ENCODE measurements at places on chromosomes 5 and 9. TPM values are rescaled to one million over a fixed set of nuclear protein-coding genes. Genes with fewer than 3 reads are reported as not detected.
A peak's percentile ranks its signal among the peaks of the same experiment; 100 is the strongest.

REEP2 gene
- 3.2 TPM for total RNA-seq

FGFR4 gene
- 121 TPM for total RNA-seq

COL27A1 gene
- total RNA-seq, result 47.0 TPM

PHF19 gene
- total RNA-seq, result 34.8 TPM

FBP1 gene
- 24.0 TPM for total RNA-seq

FBP2 gene
- total RNA-seq, result not detected

LAMC3 gene
- total RNA-seq, result 12.4 TPM

RFESD gene
- 3.6 TPM for total RNA-seq

TRIM23 gene
- total RNA-seq, result 11.7 TPM

GRCh38 chr9:136578915-136579649 lies 33.2 kb upstream of the NOTCH1 start:
- no peaks in the 10 kb centered on the region for H3K27me3 ChIP-seq
- no peak overlapping the region for H3K4me3 ChIP-seq
- no peaks in the 10 kb centered on the region for H3K4me1 ChIP-seq
- no peaks in the 10 kb centered on the region for H3K36me3 ChIP-seq

DNA sequence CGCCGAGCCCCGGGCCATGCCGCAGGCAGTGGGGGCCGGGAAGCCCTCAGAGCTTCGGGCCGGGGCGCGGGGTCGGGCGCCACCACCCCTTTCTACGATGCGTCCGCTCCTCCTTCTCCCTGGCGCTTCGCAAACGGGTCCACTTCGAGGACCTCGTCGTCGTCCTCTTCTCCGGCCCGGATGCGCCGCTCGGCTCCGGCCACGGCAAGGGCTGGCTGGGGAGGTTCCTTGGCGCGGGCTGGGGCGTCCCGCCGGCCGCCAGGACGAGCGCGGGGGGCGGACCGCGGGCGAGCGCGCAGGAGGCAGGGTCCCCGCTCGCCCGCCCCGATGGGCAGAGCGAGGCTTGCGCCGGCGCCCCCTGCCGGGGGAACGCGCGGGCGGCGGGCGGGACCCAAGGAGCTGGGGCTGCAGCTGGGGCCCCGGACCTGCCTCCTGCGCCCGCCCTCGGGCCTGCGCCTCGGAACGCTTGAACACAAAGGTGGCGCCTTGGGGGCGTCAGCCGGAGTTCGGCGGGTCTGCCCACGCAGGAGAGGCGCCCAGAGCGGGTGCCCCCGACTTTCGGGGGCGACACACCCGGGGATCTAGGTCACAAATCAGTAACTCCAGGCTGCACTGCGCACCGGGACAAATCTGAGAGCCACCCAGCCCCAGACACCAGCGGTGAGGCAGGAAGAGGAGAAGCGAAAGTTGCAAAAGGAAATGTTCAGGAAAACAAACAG lies at the start of gene ROR2:
TSS of gene ROR2 (minus strand) at position 283 of the 719 bp plus-strand sequence.
- no peaks in the 10 kb centered on the region for H3K36me3 ChIP-seq
- no peaks in the 10 kb centered on the region for H3K27me3 ChIP-seq
- peak within 1 kb of the TSS; percentile 97 for H3K4me3 ChIP-seq
- H3K4me1 ChIP-seq, result peaks cover 39% of the 10 kb centered on the region

DNA sequence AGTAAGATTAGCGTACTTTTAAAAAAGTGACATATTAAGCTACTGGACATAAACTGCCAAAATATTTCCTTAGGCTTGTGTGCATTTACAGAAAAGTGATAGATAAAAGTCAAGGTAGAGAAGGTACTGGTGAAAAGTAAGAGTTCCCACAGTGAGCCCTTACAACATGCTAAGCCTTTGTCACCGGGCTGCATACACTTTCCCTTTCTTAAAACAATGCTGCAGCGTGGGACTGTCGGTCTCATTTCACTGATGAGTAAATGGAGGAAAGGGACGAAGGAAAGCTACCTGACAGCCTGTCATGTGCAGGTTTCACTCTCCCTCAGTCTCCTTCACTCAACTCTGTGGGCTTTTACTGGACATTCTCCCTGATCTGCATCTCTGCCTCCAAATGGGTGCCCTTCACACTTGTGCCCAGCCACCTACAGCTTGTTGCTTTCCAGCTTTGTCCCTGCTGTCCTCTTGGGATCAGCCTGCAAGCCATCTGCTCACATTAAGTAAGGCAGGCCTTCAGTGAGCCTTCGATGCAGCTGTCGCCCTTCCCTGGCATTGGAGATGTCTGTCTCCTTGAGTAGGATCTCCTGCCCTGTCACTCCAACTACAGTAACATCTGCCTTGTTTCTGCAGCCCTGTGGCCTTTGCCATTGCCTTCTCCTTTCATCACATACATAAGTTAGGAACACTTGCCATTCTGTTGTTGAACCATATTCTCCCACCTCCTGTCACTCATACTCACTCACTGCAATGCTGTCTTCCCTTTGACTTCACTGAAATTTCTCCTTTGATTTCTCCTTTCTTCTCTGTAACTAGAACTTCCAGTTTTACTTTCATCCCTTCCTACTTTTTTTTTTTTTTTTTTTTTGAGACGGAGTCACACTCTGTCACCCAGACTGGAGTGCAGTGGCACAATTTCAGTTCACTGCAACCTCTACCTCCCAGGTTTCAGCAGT lies 9.3 kb upstream of the ROPN1L start:
- no peaks in the 10 kb centered on the region for H3K36me3 ChIP-seq
- H3K27ac ChIP-seq, result peak overlapping the region; percentile 13
- no peak for DNase-seq
- no peaks in the 10 kb centered on the region for H3K4me1 ChIP-seq

- peak overlapping the region; percentile 57 for H3K27ac ChIP-seq
- no peak overlapping the region for H3K4me3 ChIP-seq
- H3K36me3 ChIP-seq, result no peaks in the 10 kb centered on the region
Observed at GRCh38 chr5:143837306-143837848, 25.4 kb downstream of the HMHB1 start.

GRCh38 chr5:410911-411517 lies 32.0 kb upstream of the EXOC3 start:
- H3K27ac ChIP-seq, result no peak overlapping the region
- peaks cover 27% of the 10 kb centered on the region for H3K4me1 ChIP-seq
- no peak for DNase-seq
- no peak overlapping the region for H3K4me3 ChIP-seq
- H3K36me3 ChIP-seq, result no peaks in the 10 kb centered on the region

DNA sequence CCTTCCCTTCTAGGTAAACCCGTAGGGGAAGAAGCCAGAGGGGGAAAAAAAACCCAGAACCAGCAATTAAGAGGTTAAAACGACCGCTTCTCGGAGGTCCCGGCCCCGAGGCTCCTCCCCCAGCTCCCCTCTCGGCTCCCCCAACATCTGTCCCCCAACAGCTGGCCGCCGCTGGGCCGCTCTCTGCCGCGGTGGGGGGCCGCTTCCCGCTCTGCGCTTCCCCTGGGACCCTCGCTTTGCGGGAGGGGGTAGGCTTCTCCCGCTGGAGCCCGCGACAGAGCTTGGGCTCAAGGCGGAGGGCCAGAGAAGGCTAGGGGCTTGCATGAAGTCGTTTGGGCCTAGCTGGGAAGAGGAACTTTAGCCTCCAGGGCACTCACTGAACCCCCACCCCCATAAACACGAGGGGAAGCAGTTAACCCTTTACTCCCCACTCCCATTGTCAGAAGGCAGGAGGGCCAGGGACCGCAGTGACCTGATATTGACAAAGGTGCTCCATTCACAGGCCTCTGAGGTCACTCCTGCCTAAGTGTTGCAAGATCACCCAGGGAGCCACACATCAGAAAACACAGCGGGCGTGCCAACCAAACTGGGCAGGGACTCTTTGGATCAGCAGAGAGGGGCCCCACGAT lies 7.5 kb downstream of the LHX6 start:
- H3K4me1 ChIP-seq, result peaks cover 18% of the 10 kb centered on the region
- DNase-seq, result no peak
- H3K36me3 ChIP-seq, result no peaks in the 10 kb centered on the region
- H3K27ac ChIP-seq, result no peak overlapping the region

DNA sequence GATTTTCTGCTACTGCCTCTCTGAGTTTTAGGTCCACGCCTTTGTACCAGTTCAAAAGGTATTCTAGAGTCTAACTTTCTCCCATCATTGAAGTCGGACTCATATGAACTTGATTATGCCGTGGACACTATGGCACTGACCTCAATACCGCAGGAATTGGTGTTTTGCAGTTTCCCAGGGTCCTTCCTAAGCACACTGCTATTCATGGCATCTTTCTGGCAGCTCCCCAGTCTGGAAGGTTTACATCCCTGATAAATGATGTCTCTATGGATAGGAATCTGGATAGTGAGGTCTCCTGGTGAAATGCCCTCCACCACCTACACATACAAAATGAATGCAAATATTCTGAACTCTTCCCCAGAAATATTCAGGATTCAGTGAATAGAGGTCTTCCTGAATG lies 422.2 kb downstream of the CTNND2 start:
- H3K27me3 ChIP-seq, result no peaks in the 10 kb centered on the region
- DNase-seq, result no peak
- no peak overlapping the region for H3K27ac ChIP-seq
- no peak overlapping the region for H3K4me3 ChIP-seq
- H3K36me3 ChIP-seq, result no peaks in the 10 kb centered on the region
- H3K4me1 ChIP-seq, result no peaks in the 10 kb centered on the region

DNA sequence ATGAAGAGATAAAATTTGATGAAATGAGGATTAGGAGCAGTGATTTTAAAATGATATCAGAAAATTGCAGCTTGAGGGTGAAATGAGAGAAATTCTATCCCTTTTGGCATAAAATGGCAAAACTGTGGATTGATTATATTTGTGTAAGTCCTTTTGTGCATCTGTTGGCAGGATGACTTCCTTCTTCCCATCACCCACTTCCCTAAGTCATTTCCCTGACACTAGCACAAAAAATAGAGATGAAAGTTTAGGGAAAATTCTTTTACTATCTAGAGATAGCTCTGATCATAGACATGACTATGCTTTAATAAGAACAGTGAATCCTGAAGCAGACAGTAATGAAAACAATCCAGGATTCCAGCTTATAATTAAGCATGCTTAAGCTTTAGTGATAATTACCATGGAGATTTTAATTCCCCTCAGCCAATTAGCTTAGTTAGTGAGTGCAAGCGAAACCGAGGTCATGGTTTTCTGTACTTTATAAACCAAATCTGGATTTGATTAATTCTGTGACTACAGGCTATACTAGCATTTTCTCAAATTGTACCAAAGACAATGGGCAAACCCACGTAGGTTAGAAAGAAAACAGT lies 163.6 kb upstream of the TARS1 start:
- no peak for DNase-seq
- H3K27ac ChIP-seq, result no peak overlapping the region
- H3K36me3 ChIP-seq, result no peaks in the 10 kb centered on the region

GRCh38 chr5:59569608-59570334 lies 323.8 kb downstream of the PDE4D start:
- H3K36me3 ChIP-seq, result no peaks in the 10 kb centered on the region
- H3K4me3 ChIP-seq, result no peak overlapping the region
- no peaks in the 10 kb centered on the region for H3K27me3 ChIP-seq
- no peaks in the 10 kb centered on the region for H3K4me1 ChIP-seq
- no peak overlapping the region for H3K27ac ChIP-seq

DNA sequence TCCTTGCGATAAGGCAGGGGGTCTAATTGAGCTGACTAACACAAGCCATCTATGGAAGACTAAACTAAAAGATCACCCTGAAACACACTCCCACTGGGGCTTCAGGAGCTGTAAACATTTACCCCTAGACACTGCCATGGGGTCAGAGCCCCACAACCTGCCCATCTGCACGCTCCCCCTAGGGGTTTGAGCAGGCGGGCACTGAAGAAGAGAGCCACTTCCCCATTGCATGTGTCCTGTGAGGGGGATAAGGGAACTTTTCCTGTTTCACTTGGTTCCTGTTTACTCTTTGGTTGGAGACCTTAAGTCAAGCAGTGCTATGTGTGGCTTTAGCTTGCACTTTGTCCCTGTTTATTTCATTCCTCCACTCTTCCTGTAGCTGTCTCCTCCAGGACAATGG lies 1929.5 kb upstream of the CDH9 start:
- H3K27ac ChIP-seq, result no peak overlapping the region
- H3K4me3 ChIP-seq, result no peak overlapping the region
- no peak for DNase-seq
- no peaks in the 10 kb centered on the region for H3K4me1 ChIP-seq
- no peaks in the 10 kb centered on the region for H3K36me3 ChIP-seq

- H3K4me1 ChIP-seq, result peaks cover 23% of the 10 kb centered on the region
- DNase-seq, result no peak
- H3K27me3 ChIP-seq, result no peaks in the 10 kb centered on the region
- H3K27ac ChIP-seq, result peak overlapping the region; percentile 13
Observed at GRCh38 chr5:154791535-154791934, 36.4 kb downstream of the LARP1 start.

GRCh38 chr5:138230981-138231589 lies 18.0 kb upstream of the CDC23 start:
- peak overlapping the region; percentile 47 for H3K27ac ChIP-seq
- no peaks in the 10 kb centered on the region for H3K36me3 ChIP-seq
- H3K4me3 ChIP-seq, result no peak overlapping the region
- H3K4me1 ChIP-seq, result peaks cover 9% of the 10 kb centered on the region
- H3K27me3 ChIP-seq, result no peaks in the 10 kb centered on the region

DNA sequence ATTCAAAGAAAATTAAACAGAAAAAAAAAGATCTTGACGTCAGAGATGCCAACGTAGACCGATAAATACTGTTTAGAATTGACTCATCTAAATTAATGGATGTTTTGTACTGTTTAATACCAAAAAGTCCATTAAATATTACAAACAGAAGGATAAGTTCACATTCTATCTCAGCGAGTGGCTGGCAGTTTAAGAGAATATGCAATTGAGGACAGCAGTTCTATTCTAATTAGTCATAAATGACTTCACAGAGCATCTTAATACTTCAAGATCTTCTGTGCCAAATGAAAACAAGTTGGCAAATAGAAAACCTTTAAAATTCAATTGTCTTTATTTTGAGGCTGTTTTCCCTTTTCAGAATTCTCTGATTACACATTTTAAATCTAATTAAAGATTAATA lies 326.6 kb upstream of the NREP start:
- H3K27me3 ChIP-seq, result no peaks in the 10 kb centered on the region
- no peak for DNase-seq
- H3K27ac ChIP-seq, result peak overlapping the region; percentile 31
- H3K4me1 ChIP-seq, result no peaks in the 10 kb centered on the region

DNA sequence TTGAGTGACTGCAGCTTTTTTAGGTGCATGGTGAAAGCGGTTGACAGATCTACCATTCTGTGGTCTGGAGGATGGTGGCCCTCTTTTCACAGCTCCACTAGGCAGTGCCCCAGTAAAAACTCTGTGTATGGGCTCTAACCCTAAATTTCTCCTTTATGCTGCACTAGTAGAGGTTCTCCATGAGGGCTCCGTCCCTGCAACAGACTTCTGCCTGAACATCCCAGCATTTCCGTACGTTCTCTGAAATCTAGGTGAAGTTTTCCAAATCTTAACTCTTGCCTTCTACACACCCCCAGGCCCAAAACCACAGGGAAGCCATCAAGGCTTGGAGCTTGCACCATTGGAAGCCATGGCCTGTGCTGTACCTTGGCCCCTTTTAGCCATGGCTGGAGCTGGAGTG lies 1898.1 kb upstream of the NUDT12 start:
- H3K4me1 ChIP-seq, result no peaks in the 10 kb centered on the region
- DNase-seq, result no peak

DNA sequence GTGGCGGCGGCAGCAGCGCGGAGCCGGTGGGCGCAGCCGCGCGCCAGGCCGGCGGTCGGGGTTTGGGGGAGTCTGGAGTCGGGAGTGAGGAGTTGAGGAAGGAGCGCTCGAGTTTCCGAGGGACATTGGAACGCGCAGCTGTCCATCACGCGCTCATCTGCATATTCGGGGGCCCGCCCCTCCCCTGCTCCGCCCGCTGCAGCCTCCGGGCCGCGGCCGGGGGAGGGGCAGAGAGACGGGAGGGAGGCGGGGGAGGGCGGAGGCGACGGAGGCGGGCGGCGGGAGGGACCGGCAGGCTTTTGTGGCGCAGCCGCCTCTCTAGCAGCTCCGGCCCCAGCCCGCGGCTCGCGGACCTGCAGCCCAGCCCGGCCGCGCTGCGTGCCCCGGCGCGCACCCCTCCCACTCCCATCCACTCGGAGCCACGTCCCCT lies at the start of gene IRX2:
TSS of gene IRX2 (minus strand) at position 86 of the 430 bp plus-strand sequence. CDS start 264 bp downstream, outside the sequence.
- H3K4me3 ChIP-seq, result peak within 1 kb of the TSS; percentile 51
- peaks cover 32% of the 10 kb centered on the region for H3K4me1 ChIP-seq
- peaks cover 52% of the 10 kb centered on the region for H3K27me3 ChIP-seq
- DNase-seq, result peak; percentile 95
- peak within 1 kb of the TSS; percentile 74 for H3K27ac ChIP-seq
- no peaks in the 10 kb centered on the region for H3K36me3 ChIP-seq
